Pons (tissue), 1 donor: ENCODE measurements at places on chromosomes 13 and 19.

- DNase-seq, result no peak
These were observed 104.0 kb downstream of the MYCBP2 start for GRCh38 chr13:77222909-77223308.

- no peak for DNase-seq
These were observed 39.1 kb downstream of the UQCRFS1 start for GRCh38 chr19:29173896-29174295.

DNA sequence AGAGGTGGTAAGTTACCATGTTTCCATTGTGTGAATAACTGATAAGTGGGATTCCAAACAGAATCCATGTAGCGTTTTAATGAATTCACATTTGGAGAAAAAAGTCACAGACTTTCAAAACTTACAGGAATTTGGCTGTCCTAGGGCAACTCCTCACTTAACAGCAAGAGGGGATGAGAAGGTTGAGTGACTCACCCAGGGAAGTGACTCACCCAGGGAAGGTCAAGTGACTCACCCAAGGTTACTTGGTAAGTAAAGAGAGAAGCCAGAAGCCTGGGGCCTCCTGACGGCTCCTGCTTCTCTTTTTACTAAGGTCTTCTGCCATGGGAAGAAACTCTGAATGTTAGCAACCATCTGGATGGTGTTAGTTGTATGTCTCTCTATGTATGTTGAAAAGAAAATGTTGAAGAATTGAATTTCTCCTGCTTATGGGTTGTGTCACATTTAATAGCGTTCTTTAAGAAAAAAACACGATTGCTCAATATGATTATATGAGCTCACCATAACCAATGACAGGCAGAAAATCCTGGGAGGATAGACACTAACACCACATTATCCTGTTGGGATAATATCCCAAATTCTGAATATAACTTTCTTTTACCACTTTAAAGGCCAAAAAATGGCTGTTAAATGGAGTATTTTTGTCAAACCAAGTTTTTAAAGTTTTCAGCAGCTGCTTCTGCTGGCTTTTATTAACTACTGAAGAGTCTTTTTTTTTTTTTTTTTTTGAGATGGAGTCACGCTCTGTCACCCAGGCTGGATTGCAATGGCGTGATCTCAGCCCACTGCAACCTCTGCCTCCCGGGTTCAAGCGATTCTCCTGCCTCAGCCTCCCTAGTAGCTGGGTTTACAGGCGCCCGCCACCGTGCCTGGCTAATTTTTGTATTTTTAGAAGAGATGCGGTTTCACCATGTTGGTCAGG lies 195.6 kb downstream of the GGACT start:
- peak; percentile 62 for DNase-seq

DNA sequence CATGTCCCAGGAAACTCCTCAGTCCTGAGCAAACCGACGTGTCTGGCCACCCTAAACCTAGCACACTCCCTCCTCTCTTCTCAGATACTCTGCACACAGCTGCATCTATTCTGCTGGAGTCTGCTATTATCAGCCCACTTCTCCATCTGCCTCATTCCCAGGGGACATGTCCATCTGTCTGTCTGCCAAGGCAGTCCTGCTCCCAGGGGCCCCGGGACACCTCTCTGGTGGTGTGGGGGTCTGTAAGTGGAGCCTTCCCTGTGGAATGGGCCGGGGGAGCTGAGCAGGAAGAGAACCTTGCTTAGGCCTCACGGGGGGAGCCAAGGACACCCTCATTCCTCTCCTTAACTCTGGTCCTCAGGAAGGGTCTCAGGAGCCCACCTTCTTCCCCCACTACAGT lies 72.7 kb downstream of the ERICH6B start:
- no peak for DNase-seq

DNA sequence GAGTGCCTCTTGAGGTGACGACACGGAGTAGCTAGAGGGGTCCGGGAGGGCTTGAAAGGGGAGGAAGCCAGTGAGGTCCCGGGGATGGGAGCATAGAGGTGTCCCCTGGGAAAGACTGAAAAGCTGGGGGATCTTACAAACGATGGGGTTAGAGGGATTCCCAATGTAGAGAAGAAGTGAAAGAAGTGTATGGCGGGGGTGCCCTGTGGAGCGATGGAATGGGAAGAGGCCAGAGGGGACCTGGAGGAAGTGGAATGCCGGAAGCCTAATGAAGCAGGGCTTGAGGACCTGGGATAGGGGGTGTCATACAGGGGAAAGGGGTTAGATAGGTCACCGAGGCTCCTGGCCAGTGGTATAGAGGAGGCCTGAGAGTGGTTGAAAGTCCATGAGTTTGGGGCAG lies 580 bp downstream of the AP2A1 start:
- no peak for DNase-seq

DNA sequence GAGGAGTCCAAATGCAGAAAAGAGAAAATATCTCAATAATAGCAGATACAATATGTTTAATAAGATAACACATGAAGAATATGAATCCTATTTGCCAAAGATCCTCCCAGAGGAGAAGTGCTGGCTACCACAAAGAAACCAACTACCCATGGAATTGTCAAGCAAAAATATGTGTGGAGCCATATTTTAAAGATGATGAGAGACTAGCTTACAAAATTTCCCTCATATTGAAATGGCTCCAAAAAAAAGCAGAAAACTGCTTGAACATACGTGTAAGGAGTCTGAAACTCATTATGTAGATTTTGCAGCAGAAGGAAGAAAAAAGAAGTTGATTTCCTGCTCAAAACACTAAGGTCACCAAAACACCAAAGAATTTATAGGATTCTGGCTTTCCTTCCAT lies 94.2 kb downstream of the USP12 start:
- no peak for DNase-seq

DNA sequence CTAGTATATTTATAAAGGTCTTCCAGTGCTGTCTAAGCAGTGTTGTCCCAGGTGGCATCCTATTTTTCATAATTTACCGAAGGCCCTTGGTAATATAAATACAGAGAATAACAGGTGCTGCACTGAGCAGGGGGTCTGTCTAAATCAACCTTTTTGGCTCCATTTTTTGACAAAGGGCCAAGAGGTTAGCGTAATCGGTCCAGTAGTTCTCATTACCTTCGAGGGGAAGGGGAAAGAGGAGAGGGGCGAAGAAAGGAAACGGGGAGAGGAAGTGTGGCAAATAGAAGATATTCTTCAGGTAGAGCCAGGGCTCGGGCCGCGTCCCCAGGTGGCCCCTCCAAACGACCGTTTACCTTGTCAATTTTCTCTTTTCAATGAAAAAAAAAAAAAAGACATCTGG lies 749 bp upstream of the PAN3 start:
- DNase-seq, result peak; percentile 54

GRCh38 chr13:45896285-45896684 lies 44.7 kb upstream of the SIAH3 start:
- DNase-seq, result no peak
